ENCODE measurements at places on chromosomes 12 and 14. TPM values are rescaled to one million over a fixed set of nuclear protein-coding genes. Genes with fewer than 3 reads are reported as not detected.

DNA sequence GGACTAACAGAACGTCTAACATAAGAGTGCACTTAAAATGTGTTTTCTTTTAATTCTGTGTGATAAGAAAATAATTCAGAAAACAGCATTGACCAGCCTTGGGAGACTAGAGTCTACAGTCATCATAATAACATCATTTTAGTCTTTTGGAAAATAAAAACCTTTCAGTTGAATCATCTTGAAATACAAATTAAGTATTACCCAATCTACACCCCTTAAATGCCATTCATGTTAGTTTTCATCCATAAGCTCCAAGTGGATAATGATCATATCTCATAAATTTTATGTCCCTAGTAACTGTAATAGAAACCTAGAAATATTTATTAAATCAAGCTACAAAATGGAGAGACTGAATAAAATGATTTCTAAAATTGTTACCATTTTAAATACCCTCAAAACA lies 32.4 kb downstream of the EPS8 start:
- peak; percentile 74 for DNase-seq
- H3K4me3 ChIP-seq = peak overlapping the region; percentile 30
- peak overlapping the region; percentile 94 for H3K27ac ChIP-seq
- H3K36me3 ChIP-seq = 0 out of 2 replicates have a peak, but pooled peaks cover 6% of the 10 kb centered on the region
- peaks cover 70% of the 10 kb centered on the region for H3K4me1 ChIP-seq

DNA sequence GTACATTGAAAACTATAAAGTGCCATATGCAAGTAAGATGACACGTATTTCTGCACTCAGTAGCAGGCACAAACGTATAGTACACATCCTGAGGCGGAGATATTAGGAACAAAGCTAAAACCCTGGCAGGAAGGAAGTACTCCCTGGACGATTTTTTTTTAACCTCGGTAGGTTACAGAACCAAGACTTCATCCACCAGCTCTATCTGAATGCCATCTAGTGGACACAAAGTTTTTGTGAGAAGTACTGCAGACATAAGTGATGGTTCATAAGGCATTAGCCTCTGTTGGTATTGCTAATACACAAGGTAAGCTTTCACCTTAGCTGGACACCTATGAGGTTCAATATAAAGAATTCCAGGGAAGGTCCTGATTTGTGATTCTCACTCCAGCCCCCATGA lies 83.0 kb upstream of the CCDC196 start:
- no peaks in the 10 kb centered on the region for H3K36me3 ChIP-seq
- no peaks in the 10 kb centered on the region for H3K4me1 ChIP-seq
- H3K27ac ChIP-seq = no peak overlapping the region
- DNase-seq = peak; percentile 56
- H3K4me3 ChIP-seq = no peak overlapping the region

GRCh38 chr12:53998110-53998899 lies 1.7 kb upstream of the HOXC9 start:
- no peak overlapping the region for H3K4me3 ChIP-seq
- DNase-seq = no peak
- peaks cover 3% of the 10 kb centered on the region for H3K4me1 ChIP-seq

The TMEM253 gene
- not detected for total RNA-seq

The NRXN3 gene
- total RNA-seq = 0.11 TPM

GRCh38 chr12:129651951-129652350 lies 251.9 kb downstream of the TMEM132D start:
- H3K4me3 ChIP-seq = no peak overlapping the region
- H3K36me3 ChIP-seq = no peaks in the 10 kb centered on the region
- H3K27ac ChIP-seq = no peak overlapping the region
- no peak for DNase-seq
- no peaks in the 10 kb centered on the region for H3K27me3 ChIP-seq

The SLC7A7 gene
- total RNA-seq = 0.65 TPM

GRCh38 chr12:96986883-96987523 lies 79.9 kb downstream of the NEDD1 start:
- no peak overlapping the region for H3K27ac ChIP-seq
- H3K4me3 ChIP-seq = no peak overlapping the region
- no peaks in the 10 kb centered on the region for H3K36me3 ChIP-seq

DNA sequence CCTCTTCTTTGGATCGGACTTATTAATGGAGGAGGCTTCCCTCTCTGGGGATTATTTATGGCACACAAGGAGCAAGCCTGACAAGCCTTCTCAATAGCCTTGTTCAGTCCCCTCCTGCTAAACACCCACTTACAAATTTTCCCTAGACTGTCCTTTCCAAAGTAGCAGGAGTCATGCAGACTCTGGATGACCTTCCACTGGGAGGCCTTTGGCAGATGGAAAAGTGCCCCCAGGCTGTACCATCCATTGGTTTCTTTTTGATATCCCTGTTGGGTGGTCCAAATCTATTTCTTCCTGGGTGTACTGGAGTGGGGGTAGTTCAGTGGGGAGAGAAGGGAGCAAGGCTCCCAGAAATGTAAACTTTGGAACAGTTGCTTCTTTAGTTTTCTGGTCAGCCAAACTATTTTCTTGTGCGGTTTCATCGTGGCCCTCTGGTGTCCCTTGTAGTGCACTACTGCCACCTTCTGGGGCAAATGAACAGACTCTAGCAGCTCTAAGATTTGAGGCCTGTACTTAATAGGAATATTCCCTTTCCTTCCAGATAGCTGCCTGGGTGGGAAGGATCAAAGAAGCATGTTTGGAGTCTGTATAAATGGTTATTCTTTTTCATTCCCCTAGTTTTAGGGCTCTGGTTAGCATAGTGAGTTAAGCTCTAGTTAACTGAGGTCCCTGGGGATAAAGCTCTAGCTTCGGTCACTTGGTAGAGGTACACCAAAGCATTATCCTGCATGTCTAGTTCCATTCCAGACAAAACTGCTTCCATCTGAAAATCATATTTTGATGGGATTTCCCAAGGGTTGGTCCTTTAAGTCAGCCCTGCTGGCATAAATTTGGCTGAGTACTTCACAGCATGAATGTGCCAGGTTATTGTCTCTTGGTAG lies 409.5 kb downstream of the SLC6A15 start:
- no peak overlapping the region for H3K27ac ChIP-seq
- H3K27me3 ChIP-seq = no peaks in the 10 kb centered on the region
- no peaks in the 10 kb centered on the region for H3K36me3 ChIP-seq
- H3K4me1 ChIP-seq = no peaks in the 10 kb centered on the region

GRCh38 chr14:64573109-64573508 lies 23.3 kb downstream of the PPP1R36 start:
- no peak overlapping the region for H3K4me3 ChIP-seq
- H3K36me3 ChIP-seq = no peaks in the 10 kb centered on the region
- no peak for DNase-seq
- peaks cover 19% of the 10 kb centered on the region for H3K4me1 ChIP-seq
- H3K27ac ChIP-seq = no peak overlapping the region

The POTEM gene
- not detected for total RNA-seq

DNA sequence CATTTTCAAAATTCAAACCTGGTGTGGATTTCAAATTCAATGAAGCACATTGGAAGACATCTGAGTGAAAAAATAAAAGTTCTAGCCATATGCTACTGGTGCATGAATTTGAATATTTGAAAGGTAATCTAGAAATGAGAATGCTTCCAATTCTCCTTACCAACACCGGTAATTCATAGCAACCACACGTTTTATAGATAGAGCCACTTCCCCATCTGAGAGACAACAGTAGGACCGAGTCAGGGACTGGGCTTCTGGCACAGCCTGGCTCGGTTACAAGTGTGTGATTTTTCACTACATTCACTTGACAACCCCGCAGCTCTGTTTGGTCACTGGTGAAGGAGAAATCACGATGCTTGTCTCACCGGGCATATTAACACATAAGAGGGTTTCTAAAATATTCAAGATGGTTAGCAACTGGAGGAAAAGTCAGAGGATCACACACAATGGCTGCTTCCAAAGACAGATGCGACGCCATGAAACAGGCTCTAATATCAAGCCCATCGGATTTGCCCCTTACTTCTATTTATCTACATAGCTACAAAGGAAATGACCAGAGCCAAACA lies 86.5 kb upstream of the FOXN3 start:
- peak overlapping the region; percentile 67 for H3K27ac ChIP-seq
- no peaks in the 10 kb centered on the region for H3K27me3 ChIP-seq
- H3K36me3 ChIP-seq = no peaks in the 10 kb centered on the region
- H3K4me1 ChIP-seq = peaks cover 34% of the 10 kb centered on the region

The BIN2 gene
- not detected for total RNA-seq

- H3K27ac ChIP-seq = peak within 1 kb of the TSS; percentile 90
- DNase-seq = peak; percentile 97
- H3K4me1 ChIP-seq = peaks cover 27% of the 10 kb centered on the region
- H3K27me3 ChIP-seq = no peaks in the 10 kb centered on the region
Measured at GRCh38 chr14:54488646-54489317, at the start of gene GMFB. TSS of gene GMFB (minus strand) at chr14:54488980. CDS start at chr14:54488927, 53 bp downstream.

The DEGS2 gene
- total RNA-seq = not detected

GRCh38 chr12:20006871-20007730 lies 361.2 kb upstream of the PDE3A start:
- H3K27ac ChIP-seq = peak overlapping the region; percentile 44
- peak; percentile 69 for DNase-seq
- peak overlapping the region; percentile 43 for H3K4me3 ChIP-seq
- H3K36me3 ChIP-seq = no peaks in the 10 kb centered on the region
- H3K4me1 ChIP-seq = peaks cover 20% of the 10 kb centered on the region

DNA sequence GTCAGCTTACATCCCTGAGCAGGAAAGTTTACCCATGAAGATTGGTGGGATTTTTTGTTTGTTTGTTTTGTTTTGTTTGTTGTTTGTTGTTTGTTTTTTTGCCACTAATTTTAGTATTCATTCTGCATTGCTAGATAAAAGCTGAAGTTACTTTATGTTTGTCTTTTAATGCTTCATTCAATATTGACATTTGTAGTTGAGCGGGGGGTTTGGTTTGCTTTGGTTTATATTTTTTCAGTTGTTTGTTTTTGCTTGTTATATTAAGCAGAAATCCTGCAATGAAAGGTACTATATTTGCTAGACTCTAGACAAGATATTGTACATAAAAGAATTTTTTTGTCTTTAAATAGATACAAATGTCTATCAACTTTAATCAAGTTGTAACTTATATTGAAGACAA lies 37.6 kb downstream of the CD9 start:
- DNase-seq = no peak
- no peaks in the 10 kb centered on the region for H3K27me3 ChIP-seq
- no peak overlapping the region for H3K4me3 ChIP-seq
- H3K4me1 ChIP-seq = no peaks in the 10 kb centered on the region
- no peaks in the 10 kb centered on the region for H3K36me3 ChIP-seq

The C3AR1 gene
- total RNA-seq = not detected

The COL2A1 gene
- not detected for total RNA-seq

- peaks cover 27% of the 10 kb centered on the region for H3K36me3 ChIP-seq
- H3K4me1 ChIP-seq = peaks cover 40% of the 10 kb centered on the region
- DNase-seq = no peak
- H3K4me3 ChIP-seq = peak overlapping the region; percentile 90
Measured at GRCh38 chr12:12723149-12723680, 6.0 kb downstream of the CDKN1B start.

The IGF1 gene
- total RNA-seq = 1.4 TPM

DNA sequence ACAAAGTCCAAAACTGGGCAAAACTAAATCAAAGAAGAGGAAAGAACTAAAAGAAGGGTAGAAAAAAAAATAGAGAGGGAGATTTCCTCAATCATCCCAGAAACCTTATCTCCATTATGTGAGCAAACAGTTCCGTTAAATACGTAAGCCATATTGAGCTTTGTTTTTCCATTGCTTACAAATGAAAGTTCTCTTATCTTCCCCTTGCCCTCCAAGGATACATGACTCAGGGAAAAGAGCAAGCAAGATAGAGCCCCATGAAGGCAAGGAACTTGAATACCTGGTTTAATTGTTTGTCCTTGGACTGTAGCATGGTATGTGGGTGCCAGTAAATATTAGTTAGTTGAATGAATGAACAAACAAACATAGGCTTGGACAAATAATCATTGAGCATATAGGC lies 126.8 kb upstream of the USP15 start:
- H3K36me3 ChIP-seq = no peaks in the 10 kb centered on the region
- DNase-seq = no peak
- H3K27me3 ChIP-seq = no peaks in the 10 kb centered on the region
- H3K4me1 ChIP-seq = no peaks in the 10 kb centered on the region
- no peak overlapping the region for H3K4me3 ChIP-seq

- no peak overlapping the region for H3K27ac ChIP-seq
- H3K4me1 ChIP-seq = peaks cover under 1% of the 10 kb centered on the region
- no peak overlapping the region for H3K4me3 ChIP-seq
- peak; percentile 24 for DNase-seq
- no peaks in the 10 kb centered on the region for H3K27me3 ChIP-seq
Measured at GRCh38 chr12:93127582-93128331, 198.7 kb upstream of the EEA1 start.

- peak; percentile 80 for DNase-seq
- H3K4me3 ChIP-seq = no peak overlapping the region
- H3K4me1 ChIP-seq = no peaks in the 10 kb centered on the region
- H3K27ac ChIP-seq = no peak overlapping the region
Measured at GRCh38 chr14:22386924-22387775, 201.9 kb downstream of the DAD1 start.

The CACNA1C gene
- 11.5 TPM for total RNA-seq

DNA sequence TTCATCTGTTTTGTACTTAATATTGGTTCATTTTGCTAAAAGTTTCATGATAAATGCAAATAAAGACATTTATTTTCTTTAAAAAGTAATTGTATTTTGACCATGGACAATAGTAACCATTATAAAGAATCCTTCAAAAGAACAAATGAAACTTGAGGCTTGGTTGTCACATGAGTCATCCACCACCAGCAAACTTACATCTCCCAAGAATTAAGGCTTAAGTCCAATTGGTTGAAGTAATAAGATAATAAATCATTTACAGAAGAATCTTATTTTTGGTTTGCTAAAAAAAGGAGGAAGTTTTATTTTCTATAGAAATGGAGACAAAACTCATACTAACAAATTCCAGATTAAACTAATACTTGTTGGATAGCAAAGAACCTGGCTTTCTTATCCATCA lies 84.8 kb upstream of the KITLG start:
- H3K27me3 ChIP-seq = no peaks in the 10 kb centered on the region
- H3K27ac ChIP-seq = no peak overlapping the region
- no peaks in the 10 kb centered on the region for H3K36me3 ChIP-seq
- DNase-seq = peak; percentile 29

GRCh38 chr14:53701108-53701875 lies 255.3 kb downstream of the BMP4 start:
- H3K36me3 ChIP-seq = no peaks in the 10 kb centered on the region
- H3K4me3 ChIP-seq = no peak overlapping the region
- DNase-seq = no peak
- peaks cover under 1% of the 10 kb centered on the region for H3K27me3 ChIP-seq
- H3K4me1 ChIP-seq = no peaks in the 10 kb centered on the region
- no peak overlapping the region for H3K27ac ChIP-seq

- H3K4me1 ChIP-seq = peaks cover 14% of the 10 kb centered on the region
- H3K27ac ChIP-seq = no peak overlapping the region
- no peak overlapping the region for H3K4me3 ChIP-seq
- no peaks in the 10 kb centered on the region for H3K36me3 ChIP-seq
Measured at GRCh38 chr14:58660407-58660806, 22.6 kb downstream of the DACT1 start.

The MYO1H gene
- not detected for total RNA-seq

The ART4 gene
- total RNA-seq = not detected

- H3K36me3 ChIP-seq = no peaks in the 10 kb centered on the region
- peaks cover 15% of the 10 kb centered on the region for H3K4me1 ChIP-seq
- H3K4me3 ChIP-seq = no peak overlapping the region
- H3K27ac ChIP-seq = no peak overlapping the region
Measured at GRCh38 chr14:75318353-75318752, 39.7 kb downstream of the FOS start.

GRCh38 chr14:44910821-44911220 lies 50.9 kb downstream of the KLHL28 start:
- H3K27ac ChIP-seq = no peak overlapping the region
- no peak overlapping the region for H3K4me3 ChIP-seq
- no peaks in the 10 kb centered on the region for H3K27me3 ChIP-seq
- no peak for DNase-seq
- peaks cover under 1% of the 10 kb centered on the region for H3K36me3 ChIP-seq
- H3K4me1 ChIP-seq = no peaks in the 10 kb centered on the region
